ENCODE measurements at places on chromosomes 12 and 14.

GRCh38 chr12:53025250-53025649 lies 19.0 kb downstream of the EIF4B start:
- DNase-seq = no peak

DNA sequence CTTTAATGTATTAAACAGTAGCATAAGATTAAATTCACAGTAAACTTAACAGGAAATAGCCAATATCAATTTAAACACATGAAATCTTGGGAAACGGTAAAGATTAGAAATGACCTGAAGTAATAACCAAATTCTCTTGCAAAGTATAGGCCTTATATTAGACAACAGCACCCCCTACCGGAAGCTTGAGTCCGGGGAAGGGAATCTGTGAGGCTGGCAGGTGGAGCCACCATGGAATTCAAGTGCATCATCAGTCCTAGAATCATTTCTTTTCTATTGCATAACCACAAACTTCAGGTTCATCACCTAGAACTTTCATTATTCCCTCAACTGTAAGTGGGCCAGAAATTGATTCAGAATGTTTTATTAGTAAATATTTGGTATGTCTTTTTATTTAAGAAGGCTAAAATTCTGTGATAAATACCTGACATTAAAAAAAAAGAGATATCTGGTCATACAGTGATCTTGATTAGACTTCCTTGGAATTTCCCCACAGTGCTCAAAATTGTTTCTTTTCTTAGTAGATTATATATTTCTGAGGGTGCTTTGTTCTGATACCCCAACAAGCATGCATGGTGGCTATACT lies 48.6 kb downstream of the AP5M1 start:
- peak; percentile 37 for DNase-seq

GRCh38 chr12:69662764-69663163 lies 36.3 kb downstream of the BEST3 start:
- DNase-seq = no peak

- no peak for DNase-seq
These were observed 442.8 kb downstream of the ZFP36L1 start for GRCh38 chr14:68349900-68350629.

DNA sequence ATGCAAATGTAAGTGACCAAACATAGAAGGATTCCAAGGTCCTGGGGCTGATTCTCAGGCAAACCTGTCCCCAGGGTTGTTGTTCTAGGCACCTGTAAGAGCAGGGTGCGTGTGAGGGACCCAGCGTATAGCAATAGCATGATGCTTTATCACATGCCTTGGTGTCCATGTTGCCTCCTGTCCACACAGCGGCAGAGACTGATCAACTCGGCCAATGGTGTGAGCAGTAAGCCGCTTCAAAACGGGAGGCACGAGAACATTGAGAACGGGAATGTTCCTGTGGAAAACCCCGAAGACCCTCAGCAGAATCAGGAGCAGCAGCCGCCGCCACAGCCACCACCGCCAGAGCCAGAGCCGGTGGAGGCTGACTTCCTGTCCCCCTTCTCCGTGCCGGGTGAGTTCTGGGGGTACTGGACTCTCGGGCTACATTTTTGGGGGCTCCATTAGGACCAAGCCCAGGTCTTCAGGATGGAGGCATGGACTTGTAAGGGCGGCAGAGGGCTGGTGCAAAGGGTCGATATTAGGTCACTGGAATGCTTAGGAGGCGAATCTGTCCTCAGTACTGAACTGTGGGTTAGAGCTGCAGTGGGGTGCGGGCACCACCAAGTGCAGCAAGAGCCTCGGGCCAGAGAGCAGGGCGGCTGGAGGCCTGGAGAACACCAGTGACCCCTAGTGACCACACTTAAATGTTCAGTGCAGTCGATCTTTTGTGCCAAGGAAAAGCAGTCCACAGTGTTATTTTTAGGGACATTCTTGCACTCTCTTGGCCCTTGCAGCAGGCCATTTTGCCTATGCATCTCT lies 57.2 kb upstream of the RIN3 start:
- DNase-seq = no peak

- DNase-seq = no peak
These were observed 116.4 kb downstream of the SLC38A1 start for GRCh38 chr12:46152456-46152855.

GRCh38 chr12:31246470-31246850 lies 79.5 kb downstream of the SINHCAF start:
- no peak for DNase-seq

DNA sequence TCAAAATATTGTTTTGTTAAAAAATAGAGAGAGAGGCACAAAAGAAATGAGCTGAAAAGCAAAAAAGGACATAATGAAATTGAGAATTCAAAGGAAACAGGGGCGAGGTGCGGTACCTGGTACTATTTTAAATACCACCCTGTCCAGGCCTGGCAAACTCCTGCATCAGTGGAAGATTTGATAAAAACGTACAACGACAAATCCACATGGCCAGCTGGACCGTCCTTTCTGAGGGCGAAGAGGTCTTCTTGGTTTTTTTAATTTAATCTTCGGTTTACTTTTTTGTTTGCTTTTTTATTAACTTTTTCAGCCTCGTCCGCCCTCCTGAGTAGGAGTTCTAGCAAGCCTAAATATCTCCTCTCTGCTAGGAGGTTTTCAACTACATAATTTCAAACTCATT lies 11.9 kb downstream of the BCL11B start:
- no peak for DNase-seq

DNA sequence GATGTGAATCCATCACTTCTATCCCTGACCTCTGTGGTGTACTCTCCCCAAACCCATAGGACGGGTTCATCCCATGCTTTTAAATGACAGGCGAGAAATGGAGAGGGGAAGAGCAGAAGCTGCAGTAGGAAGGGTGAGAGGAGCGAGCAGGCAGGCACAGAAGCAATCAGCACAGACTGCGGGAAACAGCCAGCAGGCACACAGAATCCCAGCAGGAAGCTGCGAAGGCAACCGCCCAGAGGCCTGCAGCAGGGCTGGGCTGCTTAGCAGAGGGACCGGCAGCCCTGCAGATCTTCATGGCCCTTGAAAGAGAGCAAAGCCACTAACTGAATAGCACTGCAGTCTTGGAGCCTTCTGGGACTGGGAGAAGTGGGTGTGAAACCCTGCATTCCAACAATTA lies 287.0 kb upstream of the FKBP4 start:
- DNase-seq = no peak

DNA sequence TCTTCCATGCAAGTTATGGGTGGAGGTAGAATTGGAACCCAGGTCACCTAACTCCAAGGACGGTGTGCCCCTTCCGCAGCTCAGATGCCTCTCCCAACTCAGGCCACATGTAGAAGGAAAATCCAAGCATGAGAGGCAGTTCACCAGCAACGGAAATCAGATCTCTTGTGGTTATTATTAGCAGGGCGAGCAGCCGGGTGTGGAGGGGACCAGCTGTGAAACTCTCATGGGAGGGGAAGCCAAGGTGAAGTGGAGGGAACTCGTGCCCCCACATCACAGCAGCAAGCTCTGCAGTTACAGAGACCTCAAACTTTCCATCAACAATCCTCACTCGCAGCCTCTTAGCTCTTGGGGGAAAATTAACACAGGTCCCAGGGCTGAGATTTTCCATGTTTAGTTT lies 79.7 kb downstream of the KSR2 start:
- no peak for DNase-seq

DNA sequence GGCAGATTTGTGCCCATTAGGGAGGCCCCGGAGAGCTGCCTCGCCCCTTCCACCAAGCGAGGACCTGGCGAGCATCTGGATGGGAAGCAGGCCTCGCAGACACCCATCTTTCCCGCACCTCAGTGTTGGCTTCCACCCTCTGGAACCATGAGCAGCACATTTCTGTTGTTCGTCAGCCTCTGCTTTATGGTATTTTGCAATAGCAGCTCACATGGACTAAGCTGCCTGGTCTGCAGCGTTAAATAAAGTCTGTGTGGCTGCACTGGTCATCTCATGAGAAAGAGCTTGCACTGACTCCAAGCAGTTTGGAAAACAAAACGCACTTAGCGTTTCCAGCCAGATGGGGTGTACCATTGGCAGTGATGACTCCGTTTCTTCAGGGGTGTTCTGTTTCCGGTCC lies 75.8 kb downstream of the GLT1D1 start:
- no peak for DNase-seq

DNA sequence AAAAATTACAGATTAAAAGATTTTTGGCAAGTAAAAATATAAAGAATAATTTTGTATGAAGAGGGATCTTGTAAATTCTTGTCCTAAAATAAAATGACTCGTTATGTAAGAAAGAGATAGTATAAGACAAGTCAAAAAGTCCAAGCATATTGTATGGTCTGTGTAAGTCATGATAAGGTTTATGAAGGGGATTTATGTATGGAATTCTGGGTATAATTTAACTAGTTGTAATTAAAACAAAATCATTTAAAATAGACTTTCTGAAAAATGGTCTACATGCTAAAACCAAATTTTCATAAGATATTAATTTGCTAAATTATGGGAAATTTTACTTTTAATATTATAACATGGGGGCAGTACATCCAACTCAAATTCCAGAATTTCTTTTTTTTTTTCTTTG lies 17.6 kb upstream of the PEX5 start:
- DNase-seq = no peak

GRCh38 chr12:69157023-69157655 lies 82.2 kb upstream of the CPSF6 start:
- peak; percentile 82 for DNase-seq

DNA sequence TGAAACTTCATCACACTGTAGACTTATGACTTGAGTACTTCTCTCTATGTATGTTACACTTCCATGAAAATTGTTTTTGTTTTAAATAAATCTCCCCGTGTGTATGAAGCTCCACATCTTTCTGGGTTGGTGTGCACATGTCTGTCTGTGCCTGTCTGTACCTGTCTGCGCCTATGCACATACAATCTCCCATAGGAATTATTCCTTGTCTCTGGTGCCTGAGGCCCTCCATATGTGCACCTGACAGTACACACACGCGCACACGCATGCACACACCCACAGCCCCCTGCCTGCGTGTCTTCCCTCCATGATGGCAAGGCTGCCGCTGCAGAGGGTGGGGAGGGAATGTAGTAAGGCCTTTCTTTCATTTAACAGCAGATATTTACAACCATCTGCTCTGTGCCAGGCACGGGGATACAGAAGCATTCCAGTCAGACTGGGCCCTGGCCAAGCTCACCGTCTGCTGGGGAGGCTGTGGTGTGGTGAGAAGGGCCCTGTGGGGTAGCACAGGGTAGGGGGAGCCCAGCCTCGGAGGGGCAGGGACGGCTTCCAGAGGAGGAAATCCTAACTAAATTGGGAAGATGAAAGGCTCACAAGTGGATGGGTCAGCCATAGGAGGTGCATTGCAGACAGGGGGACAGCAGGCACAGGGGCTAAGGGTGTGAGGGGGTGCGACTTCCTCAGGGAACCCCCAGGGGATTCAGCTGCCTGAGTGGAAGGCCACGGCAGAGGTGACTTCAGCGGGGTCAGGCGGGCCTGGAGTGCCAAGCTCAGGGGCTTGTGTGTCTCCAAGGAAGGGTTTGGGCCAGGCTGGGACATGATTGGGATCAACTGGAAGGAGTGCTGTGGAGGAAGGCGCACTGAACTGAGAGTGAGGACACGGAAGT lies 26.1 kb downstream of the KRT8 start:
- no peak for DNase-seq

GRCh38 chr14:92680781-92681650 lies 67.4 kb downstream of the LGMN start:
- peak; percentile 63 for DNase-seq

GRCh38 chr14:25828562-25828961 lies 769.3 kb downstream of the NOVA1 start:
- DNase-seq = no peak

GRCh38 chr12:48366131-48366530 lies 15.4 kb upstream of the ZNF641 start:
- DNase-seq = no peak

DNA sequence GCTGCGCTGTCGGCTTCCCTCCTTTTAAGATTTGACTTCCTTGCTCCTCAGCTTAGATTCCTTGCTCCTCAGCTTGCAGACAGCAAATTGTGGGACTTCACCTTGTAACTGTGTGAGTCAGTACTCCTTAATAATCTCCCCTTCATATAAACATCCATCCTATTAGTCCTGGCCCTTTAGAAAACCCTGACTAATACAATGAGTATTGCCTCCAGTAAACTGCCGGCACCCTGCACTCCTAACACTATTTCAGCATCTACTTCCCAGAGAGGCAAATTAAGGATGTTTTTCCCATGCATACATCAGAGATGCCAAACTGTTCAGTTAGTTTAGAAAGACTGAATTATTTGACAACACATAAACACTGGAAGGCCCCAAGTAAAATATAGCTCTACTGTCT lies 611.3 kb upstream of the TMEM132C start:
- DNase-seq = no peak

GRCh38 chr12:6428326-6428725 lies 16.4 kb upstream of the CD27 start:
- no peak for DNase-seq

DNA sequence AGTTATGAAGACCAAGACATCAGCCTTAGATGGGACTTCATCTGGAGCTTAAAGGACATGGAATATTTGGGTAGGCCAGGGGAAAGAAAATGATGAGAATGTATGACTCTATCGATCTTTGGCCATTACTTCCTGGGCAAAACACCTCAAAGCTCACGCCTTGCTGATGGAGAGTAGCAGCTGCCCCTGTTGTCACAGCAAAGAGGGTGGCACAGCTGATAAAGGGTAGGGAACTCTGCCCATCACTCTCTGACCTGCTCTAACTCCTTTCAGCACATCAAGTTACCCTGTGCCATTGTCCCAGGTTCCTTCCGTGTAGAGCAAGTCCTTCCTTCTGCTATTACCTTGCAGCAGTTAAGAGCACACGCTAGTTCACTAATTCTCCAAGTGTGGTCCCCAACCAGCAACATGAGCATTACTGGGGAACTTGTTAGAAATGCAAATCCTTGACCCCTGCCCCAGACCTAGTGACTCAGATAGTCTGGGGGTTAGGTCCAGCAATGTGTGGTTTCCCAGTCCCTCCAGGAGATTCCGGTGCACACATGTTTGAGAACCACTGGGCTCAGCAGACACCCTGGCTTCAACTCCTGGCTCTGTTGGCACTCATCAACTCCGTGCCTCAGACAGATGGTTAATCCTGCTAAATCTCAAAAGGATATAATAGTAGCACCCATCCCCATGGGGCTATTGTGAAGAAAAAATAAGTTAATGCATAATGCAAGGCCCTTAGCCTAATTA lies 93.7 kb upstream of the EEA1 start:
- no peak for DNase-seq

DNA sequence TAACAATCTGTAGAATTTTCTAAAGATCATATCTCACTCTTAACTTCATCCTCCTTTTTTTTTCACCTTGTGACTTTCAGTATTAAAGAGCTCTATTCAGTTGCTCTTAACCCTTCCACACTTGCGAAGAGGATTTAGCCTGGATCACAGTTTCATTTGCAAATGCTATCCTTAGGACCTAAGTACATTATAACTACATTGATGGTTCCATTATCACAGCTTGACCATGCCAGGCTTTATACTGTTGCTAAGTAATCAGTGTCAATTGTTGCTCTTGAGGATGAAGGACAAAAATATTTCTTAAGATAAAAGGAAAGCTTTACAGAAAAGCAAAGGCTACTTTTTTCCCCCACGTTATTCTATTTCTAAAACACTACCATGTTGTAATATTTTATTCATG lies 122.2 kb downstream of the PDZRN4 start:
- DNase-seq = no peak
